ENCODE measurements at places on chromosomes 5 and 9.

GRCh38 chr5:172385010-172385563 lies 69.2 kb downstream of the SH3PXD2B start:
- no peak for DNase-seq

GRCh38 chr9:110048976-110049698 lies 158.8 kb downstream of the C9orf152 start:
- no peak for DNase-seq

DNA sequence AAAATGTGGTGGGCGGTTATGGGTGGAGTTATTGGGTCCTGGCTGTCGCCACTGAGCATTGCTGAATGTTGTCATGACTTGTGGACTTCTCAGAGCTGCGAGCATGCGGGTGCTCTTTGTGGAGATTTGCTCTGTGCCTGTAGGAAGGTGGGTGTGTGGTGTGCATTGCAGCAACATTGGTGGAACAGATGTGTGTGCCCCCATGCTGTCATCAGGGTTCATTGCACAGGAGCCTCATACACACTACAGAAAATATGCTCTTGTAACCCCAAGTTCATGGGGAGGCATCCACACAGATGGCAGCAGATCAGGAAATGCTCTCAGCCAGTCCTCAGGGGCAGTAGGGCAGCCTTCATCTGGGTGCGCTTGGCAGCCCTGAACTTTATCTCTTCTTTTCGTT lies 55.9 kb upstream of the PHF2 start:
- DNase-seq = no peak

DNA sequence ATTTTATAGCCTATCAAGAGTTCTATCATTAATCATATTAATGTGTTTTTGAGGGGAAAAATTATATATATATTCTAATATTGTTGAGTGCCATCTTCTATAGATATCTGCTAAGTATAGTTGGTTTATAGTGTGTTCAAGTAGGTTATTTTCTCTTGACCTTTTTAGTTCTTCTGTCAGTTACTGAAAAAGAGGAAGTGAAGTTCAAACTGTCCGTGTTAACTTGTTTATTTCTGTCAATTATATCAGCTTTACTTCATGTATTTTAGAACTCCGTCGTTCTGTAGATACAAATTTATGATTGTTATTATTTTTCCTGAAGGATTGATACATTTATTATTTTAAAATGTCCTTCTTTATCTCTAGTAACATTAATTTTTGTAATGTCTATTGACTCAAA lies 1209.1 kb downstream of the CDH12 start:
- DNase-seq = no peak

- DNase-seq = no peak
Observed at GRCh38 chr9:129595903-129596540, 24.9 kb downstream of the C9orf50 start.

- DNase-seq = no peak
Observed at GRCh38 chr9:126975327-126976220, 61.0 kb downstream of the RALGPS1 start.

- DNase-seq = no peak
Observed at GRCh38 chr5:96315431-96315830, 117.6 kb downstream of the PCSK1 start.

- DNase-seq = no peak
Observed at GRCh38 chr5:34655354-34655991, 655 bp upstream of the RAI14 start.

GRCh38 chr9:87478226-87478992 lies 19.3 kb upstream of the DAPK1 start:
- DNase-seq = no peak

DNA sequence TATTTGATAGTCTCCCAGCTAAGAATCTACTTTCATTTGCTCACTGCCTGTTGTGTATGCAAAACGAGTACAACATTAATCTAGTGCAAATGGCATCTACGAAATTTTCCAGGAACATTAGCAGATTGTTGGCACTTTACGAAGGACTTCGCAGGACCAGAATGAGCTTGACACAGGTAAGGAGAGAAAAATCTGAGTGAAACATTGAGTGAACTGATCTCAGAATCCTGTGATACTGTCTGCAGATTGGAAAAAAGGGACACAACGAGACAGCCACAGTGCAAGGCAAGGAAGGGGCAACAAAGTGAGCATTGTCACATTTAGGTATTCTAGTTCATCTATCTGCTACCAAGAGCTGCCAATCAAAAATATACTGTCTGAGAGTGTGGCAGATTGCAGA lies 350.5 kb downstream of the ZNF608 start:
- DNase-seq = no peak

- DNase-seq = no peak
Observed at GRCh38 chr5:154356020-154356655, 89.7 kb upstream of the SAP30L start.

DNA sequence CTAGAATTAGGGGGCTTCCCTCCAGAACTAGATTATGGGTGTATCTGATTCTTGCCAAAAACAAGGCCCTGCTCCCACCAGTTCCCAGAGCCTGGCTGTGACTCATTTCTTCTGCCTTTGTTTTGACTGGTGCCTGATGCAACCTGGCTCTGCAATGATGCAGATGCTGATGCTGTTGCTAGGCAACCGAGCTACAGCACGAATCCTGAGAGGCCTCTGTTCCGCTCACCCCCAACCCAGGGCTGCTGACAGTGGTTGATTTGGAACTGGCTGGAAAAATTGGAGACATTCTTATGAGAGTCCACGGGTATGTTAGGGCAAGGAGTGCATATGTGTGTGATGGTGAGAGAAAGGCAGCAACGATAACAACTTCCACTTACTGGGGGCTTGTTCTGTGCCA lies 100.3 kb downstream of the NSG2 start:
- DNase-seq = no peak

- no peak for DNase-seq
Observed at GRCh38 chr9:137740312-137740711, 121.5 kb downstream of the EHMT1 start.

DNA sequence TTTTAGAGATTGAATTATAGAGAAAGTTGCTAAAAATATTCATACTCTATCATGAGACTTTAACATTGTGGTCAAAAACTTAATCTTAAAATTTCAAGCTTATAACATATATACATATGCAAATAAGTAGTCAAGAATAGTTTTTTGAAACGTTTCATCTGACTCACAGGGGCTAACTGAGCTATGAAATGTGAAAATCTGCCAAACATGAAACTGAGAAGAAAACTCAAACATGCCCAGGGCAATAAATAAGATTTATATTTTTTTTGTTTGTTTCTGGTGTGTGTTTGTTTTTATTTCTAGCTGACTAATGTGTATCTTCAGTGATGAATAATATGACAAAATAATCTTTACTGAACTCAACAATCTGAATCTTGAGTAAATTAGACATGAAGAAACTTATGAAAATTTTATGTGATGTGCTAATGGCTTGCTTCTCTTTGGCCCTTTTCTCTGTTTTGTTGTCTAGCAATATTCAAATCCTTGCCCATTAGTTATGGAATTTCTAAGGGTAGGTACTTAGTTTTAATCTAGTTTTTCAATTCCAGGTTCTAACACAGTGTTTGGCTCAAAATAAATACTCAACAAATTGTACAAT lies 99.9 kb downstream of the FAM174A start:
- no peak for DNase-seq

DNA sequence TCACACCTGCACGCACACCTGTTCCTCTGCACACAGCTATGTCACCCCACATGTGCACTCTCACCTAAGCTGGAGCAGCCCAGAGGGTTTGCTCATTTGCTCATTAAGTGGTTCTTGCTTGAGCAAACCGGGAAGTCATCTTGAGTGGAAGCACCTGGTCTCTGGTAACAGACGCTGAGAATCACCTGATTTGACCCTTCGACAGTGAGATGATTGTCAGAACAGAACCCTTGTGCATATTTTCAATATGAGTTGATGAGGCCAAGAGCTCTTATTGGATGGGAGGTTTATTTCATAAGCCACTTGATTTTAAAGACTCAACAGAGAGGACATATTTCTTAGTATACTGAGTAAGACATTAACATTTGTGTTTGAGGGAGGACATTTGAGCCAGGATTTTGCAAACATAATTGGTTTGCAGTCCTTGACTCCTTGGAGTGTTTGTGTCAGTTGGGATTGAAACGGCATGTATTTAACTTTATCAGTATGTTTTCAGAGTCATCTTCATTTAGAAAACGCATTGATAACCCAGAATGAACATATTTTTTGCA lies 22.1 kb upstream of the LPCAT1 start:
- DNase-seq = no peak

DNA sequence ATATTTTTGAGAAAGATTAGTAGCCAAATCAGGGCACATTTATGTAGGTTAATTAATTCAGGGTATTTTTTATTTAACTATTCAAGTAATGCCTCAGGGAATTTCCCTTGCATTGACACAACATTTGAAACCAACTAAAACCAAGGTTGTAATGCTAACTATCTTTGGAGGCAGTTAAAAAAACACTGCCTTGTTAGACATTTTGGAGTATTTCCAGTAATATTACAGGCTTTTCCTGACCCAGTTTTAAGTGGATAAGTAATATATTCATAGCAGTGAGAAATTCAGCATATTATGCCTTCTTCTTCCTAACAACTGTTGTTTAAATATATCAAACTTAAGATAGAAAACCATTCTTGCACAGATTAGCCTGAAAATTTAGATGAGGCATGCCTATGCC lies 175.1 kb downstream of the TMC1 start:
- DNase-seq = no peak

DNA sequence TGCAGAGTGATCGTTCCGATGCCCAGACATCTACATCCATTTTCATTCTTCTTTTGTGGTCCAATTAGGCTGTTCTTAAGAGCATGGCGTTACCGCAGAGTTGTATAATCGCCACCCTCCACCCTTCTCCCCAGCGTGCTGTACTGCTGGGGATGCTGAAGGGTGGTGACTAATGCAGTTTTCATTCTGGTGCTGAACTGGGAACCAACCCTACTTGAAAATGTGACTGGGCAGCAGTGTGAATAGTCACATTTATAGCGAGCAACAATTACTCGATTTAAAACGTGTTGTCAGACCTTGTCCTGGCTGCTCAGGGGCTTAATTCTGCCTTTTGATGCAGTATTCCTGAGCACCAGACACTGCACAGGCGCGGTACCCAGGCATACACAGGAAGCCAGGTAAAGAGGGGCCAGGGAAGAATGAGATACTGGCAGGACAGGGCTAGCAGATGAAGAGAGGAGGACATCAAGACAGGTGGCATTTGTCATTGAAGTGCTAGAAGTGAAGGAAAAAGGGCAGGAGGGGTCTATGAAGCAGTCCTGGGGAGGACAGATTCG lies 719 bp upstream of the ISCA1 start:
- no peak for DNase-seq
